Upper lobe of right lung (tissue), 1 donor: ENCODE measurements at places on chromosomes 12 and 14. TPM values are rescaled to one million over a fixed set of nuclear protein-coding genes. Genes with fewer than 3 reads are reported as not detected.

The ZFHX2 gene
- total RNA-seq = 2.3 TPM

The OR10AD1 gene
- not detected for total RNA-seq

The KRT78 gene
- not detected for total RNA-seq

The MTA1 gene
- 74.8 TPM for total RNA-seq

The SLC25A47 gene
- not detected for total RNA-seq

The TAS2R7 gene
- not detected for total RNA-seq

- peak; percentile 89 for DNase-seq
- peaks cover 18% of the 10 kb centered on the region for H3K4me1 ChIP-seq
- H3K27me3 ChIP-seq = no peaks in the 10 kb centered on the region
- peak overlapping the region; percentile 99 for H3K27ac ChIP-seq
Measured at GRCh38 chr12:96399120-96399918, 920 bp downstream of the CDK17 start.

GRCh38 chr14:23020143-23021128 is 10.5 kb upstream of the C14orf93 start:
- H3K27me3 ChIP-seq = no peaks in the 10 kb centered on the region
- DNase-seq = no peak
- no peak overlapping the region for H3K4me3 ChIP-seq
- peaks cover 5% of the 10 kb centered on the region for H3K36me3 ChIP-seq

DNA sequence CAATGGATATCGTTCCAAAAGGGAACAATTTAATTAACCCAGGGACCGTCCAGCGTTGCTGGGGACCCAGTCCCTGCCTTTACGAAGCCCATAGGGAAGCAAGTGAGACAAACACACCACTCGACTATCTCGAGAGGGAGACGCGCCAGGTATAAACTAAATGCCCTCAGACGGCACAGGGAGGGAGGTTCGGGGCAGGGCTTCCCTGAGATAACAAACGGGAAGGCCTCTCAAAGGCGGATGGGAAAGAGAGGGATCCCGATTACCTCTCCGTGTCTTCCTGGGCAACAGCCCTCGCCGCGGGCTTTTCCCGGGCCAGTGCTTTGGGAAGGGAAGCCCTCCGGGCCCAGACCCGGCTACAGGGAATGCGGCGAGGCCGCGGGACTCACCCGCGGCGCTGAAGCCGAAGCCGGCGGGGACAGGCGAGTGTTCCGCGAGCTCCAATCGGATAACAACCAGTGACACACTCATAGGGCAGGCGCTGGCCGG is 390 bp downstream of the BRAP start:
- peak overlapping the region; percentile 91 for H3K4me3 ChIP-seq
- H3K4me1 ChIP-seq = peaks cover 25% of the 10 kb centered on the region

DNA sequence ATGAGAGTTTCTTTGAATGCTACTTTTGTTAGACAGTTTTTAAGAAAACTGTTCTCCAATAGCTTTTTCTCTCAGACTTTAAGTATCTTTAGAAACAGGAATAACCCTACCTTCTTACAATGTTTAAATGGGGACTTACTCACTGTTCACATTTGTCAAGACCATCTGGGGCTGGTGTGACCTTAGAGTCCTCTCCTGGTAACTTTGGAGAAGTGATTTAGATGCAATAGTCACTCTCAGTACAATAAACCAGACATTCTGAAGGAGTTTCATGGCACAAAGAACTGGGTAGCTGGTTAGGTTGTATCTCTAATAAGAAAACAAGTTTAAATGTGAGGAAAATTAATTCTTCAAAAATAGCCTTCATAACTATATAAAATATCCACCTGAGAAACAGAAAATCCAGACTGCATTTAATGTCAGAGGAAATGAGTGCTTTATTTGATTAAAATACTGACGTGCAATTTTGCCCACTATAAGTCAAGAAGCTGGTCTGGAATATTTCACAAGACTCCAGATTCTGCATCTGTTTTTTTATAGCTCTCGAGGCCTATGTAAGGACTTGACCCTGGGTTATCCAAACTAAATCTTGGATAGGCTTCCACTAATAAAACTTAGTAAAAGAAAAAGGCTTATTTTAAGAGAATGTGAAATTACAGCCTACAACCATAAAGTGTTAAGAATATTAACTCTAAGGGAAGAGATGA is 108.7 kb downstream of the PTGER2 start:
- no peak overlapping the region for H3K27ac ChIP-seq
- H3K4me3 ChIP-seq = no peak overlapping the region
- no peaks in the 10 kb centered on the region for H3K27me3 ChIP-seq
- DNase-seq = no peak
- no peaks in the 10 kb centered on the region for H3K36me3 ChIP-seq
- no peaks in the 10 kb centered on the region for H3K4me1 ChIP-seq

DNA sequence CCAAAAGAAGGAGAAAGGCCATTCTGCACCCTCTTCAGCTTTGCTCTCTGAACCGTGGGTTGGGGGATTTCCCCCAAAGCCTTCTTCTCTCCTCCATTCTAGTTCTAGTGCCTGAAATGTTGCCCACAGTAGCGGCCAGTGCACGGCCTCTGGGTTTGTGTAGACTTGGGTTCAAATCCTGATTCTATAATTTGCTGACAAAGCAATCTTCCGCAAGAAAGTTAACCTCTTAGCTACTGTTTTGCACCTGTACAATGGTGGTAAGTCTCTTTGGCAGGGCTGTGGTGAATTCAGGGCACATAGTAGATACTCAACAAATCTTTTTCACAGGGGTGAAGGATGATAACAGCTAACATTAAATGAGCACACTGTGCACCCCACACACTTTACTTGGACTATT is 5.8 kb upstream of the CACNA1C start:
- no peaks in the 10 kb centered on the region for H3K36me3 ChIP-seq
- DNase-seq = no peak

DNA sequence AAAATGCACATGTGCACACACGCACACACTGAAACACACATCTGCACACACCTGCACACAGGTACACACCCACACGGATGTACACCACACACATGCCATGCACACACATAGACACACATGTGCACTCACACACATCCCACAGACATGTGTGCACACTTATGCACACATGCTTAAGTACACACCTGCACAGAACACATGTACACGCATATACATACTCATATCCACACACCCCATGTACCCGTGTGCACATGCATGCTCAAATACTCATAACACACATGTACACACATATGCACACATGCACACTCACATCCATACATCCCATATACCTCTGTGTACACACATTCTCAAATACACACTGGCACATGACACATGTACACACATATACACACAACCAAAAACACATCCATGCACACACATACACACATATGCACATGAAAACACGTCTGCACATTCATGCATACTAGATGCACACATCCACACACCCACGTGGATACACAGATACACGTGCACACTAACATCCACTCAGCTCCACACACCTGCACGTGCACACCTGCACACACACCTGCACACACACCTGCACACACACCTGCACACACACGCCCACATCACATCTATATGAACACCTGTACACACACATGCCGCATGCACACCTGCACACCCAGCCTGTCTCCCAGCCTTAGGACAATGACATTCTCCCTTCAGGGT is 336.7 kb downstream of the ADGRD1 start:
- no peak overlapping the region for H3K27ac ChIP-seq
- no peak for DNase-seq
- H3K27me3 ChIP-seq = no peaks in the 10 kb centered on the region
- H3K36me3 ChIP-seq = no peaks in the 10 kb centered on the region

GRCh38 chr12:17110316-17110715 is 504.4 kb upstream of the LMO3 start:
- H3K4me1 ChIP-seq = no peaks in the 10 kb centered on the region
- H3K27ac ChIP-seq = no peak overlapping the region
- no peaks in the 10 kb centered on the region for H3K36me3 ChIP-seq
- no peak overlapping the region for H3K4me3 ChIP-seq
- no peak for DNase-seq

- H3K27ac ChIP-seq = no peak overlapping the region
- H3K4me3 ChIP-seq = no peak overlapping the region
- no peaks in the 10 kb centered on the region for H3K27me3 ChIP-seq
- DNase-seq = no peak
- no peaks in the 10 kb centered on the region for H3K4me1 ChIP-seq
- H3K36me3 ChIP-seq = no peaks in the 10 kb centered on the region
Measured at GRCh38 chr12:18224745-18225144, 36.6 kb upstream of the PIK3C2G start.

DNA sequence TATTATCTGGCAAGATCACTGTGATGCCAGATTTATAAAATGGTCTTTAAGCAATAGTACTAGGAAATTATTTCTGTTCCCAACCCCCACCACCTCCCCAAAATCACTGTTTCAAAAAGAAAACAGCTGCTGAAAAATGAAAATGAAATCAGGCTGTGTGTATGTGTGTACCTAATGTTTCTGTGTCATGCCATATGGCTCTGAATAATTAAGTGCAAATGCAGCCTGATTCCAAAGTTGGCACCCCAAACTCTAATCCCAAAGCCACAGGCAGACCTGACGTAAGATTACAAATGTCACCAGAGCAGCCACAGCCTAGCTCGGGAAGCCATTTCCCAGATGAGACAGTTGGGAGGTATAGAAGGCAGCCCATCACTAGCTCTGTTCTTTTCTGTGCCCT is 175.5 kb downstream of the MED13L start:
- peaks cover 7% of the 10 kb centered on the region for H3K4me1 ChIP-seq
- no peaks in the 10 kb centered on the region for H3K27me3 ChIP-seq
- H3K27ac ChIP-seq = no peak overlapping the region
- H3K4me3 ChIP-seq = no peak overlapping the region

DNA sequence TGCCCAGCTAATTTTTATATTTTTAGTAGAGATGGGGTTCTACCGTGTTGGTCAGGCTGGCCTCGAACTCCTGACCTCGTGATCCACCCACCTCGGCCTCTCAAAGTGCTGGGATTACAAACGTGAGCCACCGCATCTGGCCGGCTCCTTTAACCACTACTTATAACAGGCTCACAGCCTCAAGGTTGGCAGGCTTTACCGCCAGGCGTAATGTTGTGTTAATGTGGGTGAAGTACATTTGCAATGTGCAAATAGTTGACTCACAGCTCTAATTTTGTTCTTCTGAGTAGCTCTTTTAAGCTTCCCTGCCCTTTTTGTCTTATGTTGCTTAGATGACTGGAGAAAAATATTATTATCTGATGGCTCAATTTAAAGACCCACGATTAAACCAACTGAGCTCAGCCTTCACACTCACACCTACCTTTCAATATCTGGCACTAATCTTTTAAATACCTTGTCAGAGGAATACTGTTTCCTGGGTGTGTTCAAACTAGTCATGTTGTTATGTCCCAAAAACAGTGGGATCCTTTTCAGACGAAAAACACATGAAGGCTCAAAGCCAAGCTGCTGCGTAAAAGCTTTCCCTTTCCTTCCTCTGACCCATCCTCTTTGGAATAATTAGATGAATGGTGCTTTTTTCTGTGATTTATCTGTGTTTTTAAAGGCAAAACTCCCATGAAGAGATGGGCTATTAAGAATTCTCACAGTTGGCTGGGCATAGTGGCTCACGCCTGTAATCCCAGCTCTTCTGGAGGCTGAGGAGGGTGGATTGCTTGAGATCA is 57.2 kb upstream of the USP44 start:
- DNase-seq = peak; percentile 83
- no peak overlapping the region for H3K4me3 ChIP-seq
- H3K27ac ChIP-seq = peak overlapping the region; percentile 49
- H3K4me1 ChIP-seq = no peaks in the 10 kb centered on the region

GRCh38 chr14:62886461-62886860 is 158.8 kb downstream of the KCNH5 start:
- no peak for DNase-seq
- no peak overlapping the region for H3K4me3 ChIP-seq
- no peak overlapping the region for H3K27ac ChIP-seq
- H3K4me1 ChIP-seq = no peaks in the 10 kb centered on the region
- no peaks in the 10 kb centered on the region for H3K36me3 ChIP-seq
- no peaks in the 10 kb centered on the region for H3K27me3 ChIP-seq

GRCh38 chr14:36097356-36097755 is 79.2 kb downstream of the PTCSC3 start:
- H3K27ac ChIP-seq = no peak overlapping the region
- no peaks in the 10 kb centered on the region for H3K4me1 ChIP-seq
- H3K27me3 ChIP-seq = no peaks in the 10 kb centered on the region
- H3K4me3 ChIP-seq = no peak overlapping the region

GRCh38 chr14:34983786-34984185 is 994 bp downstream of the SRP54 start:
- peaks cover 4% of the 10 kb centered on the region for H3K36me3 ChIP-seq
- no peak for DNase-seq
- peak overlapping the region; percentile 97 for H3K27ac ChIP-seq
- no peaks in the 10 kb centered on the region for H3K27me3 ChIP-seq
- peak overlapping the region; percentile 73 for H3K4me3 ChIP-seq
- peaks cover 44% of the 10 kb centered on the region for H3K4me1 ChIP-seq

DNA sequence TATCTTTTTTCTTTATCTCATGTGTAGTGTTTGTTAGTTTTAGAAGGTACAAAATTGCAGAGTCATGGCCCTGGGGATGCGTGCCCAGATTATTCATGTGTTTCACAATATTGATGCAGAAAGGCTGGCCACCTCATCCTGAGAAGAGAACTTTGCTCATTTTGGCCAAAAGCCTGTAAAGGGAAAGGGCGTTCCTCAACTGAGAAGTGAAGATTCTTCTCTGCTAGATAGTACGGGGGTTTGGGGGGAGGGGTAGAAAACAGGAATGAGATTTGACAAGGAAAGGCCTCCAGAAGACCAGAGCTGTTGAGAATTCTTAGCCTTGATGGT is 1.7 kb downstream of the MGST1 start:
- H3K27me3 ChIP-seq = no peaks in the 10 kb centered on the region
- H3K4me1 ChIP-seq = no peaks in the 10 kb centered on the region
- no peak for DNase-seq
- H3K36me3 ChIP-seq = no peaks in the 10 kb centered on the region
- peak overlapping the region; percentile 61 for H3K4me3 ChIP-seq
- peak overlapping the region; percentile 82 for H3K27ac ChIP-seq

DNA sequence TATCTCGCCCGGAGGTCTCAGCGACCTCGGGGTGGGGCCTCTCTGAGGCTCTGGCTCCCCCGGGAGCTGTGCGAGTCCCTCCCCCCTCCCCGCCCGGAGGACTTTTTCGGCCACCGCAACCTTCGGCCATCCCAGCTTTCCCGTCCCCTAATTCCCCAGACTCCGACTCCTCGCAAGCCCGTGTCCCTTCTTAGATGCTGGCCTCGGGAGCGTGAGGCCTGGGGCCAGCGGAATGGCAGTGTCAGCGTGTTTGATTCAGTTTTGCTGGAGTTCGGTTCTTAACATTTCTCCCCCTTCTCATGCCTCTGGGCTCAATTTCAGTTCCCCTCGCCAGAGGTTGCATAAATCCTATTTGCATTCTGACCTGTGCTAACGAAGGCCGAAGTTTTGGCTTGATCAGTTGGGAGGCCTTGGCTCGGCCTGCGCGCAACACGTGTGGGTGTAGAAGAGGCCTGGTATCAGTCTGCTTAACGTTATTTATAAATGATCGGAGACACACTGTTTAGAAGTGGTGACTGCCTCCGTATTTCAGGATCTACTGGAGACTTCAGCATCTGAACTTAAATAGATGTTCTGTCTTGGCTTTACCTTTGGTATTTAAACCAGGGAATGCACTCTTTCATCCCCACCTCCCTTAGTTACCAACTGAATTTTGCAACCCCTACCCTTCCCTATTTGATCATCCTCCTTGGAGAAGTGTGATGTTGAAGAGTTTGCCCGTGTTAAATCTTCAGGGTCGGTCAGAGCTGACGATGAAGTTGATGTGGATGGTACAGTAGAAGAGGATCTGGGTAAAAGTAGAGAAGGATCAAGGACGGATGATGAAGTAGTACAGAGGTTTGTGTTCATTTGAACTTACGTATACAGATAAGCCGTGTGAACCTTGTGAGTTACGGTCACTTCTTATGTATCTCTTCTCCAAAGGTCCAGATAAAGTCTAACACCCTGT is 851 bp downstream of the HSP90B1 start:
- peaks cover 38% of the 10 kb centered on the region for H3K4me1 ChIP-seq
- H3K36me3 ChIP-seq = peaks cover 36% of the 10 kb centered on the region
- no peaks in the 10 kb centered on the region for H3K27me3 ChIP-seq
- H3K27ac ChIP-seq = peak overlapping the region; percentile 88
- peak; percentile 69 for DNase-seq
